Caco-2 (cell line): ENCODE measurements at places on chromosomes 5 and 9. TPM values are rescaled to one million over a fixed set of nuclear protein-coding genes. Genes with fewer than 3 reads are reported as not detected.
A peak's percentile ranks its signal among the peaks of the same experiment; 100 is the strongest.

- no peak for DNase-seq
These were observed 53.4 kb upstream of the RPS23 start for GRCh38 chr5:82331557-82331956.

- peak; percentile 73 for DNase-seq
These were observed 14.8 kb upstream of the NR3C1 start for GRCh38 chr5:143418140-143418866.

The PALM2AKAP2 gene
- 0.54 and 2.4 TPM in 2 replicates for total RNA-seq

The ASPN gene
- not detected in 2 replicates for total RNA-seq

The SPINK13 gene
- total RNA-seq, result not detected in 2 replicates

The NDUFAF2 gene
- total RNA-seq, result 57.9 and 60.8 TPM in 2 replicates
